Activated T-cell treated with anti-CD3 and anti-CD28 coated beads, Interleukin-2, amount 50 U/mL, for 72 hours (primary cell): ENCODE measurements at places on chromosomes 7 and 10. TPM values are rescaled to one million over a fixed set of nuclear protein-coding genes. Genes with fewer than 3 reads are reported as not detected.

DNA sequence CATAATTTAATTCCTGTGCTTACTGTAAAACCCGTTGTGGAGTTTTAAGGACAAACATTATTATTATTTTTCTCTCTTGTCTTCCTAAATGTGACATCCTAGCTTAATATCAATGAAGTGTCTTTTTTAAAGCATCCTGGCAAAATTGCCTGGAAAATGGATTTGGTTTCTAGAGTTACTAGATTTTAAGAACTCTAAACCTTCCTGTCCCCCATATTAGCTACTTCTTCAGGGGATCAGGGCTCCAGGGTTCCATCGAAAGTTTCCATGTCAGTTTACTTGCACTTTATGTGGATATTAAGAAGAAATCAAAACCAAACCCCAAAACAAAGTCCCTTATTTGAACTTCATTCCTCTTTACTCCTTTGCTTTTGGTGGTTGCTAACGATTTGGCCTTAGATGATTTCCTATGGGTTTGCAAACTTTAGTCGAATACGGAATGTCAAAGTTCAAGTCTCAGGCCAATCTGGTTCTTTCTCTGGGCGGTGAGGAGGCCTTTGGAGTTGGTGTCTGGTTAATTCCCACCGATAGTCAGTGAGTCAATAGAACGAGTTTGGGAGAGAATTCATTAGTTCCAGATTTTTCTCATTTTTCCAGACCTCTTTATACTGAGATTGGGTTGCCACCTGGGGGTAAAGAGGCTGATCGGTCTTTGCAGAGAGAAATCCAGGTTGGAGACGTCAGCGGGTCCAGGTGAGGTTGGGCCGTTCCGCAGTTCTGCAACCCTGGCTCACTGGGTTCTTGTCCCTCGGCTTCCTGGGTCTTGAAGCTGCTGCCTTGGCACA lies 1.1 kb downstream of the CUX1 start:
- H3K36me3 ChIP-seq = peaks cover 2% of the 10 kb centered on the region
- no peak for DNase-seq
- peaks cover 18% of the 10 kb centered on the region for H3K4me1 ChIP-seq
- peak overlapping the region; percentile 78 for H3K4me3 ChIP-seq
- no peak overlapping the region for H3K27ac ChIP-seq

DNA sequence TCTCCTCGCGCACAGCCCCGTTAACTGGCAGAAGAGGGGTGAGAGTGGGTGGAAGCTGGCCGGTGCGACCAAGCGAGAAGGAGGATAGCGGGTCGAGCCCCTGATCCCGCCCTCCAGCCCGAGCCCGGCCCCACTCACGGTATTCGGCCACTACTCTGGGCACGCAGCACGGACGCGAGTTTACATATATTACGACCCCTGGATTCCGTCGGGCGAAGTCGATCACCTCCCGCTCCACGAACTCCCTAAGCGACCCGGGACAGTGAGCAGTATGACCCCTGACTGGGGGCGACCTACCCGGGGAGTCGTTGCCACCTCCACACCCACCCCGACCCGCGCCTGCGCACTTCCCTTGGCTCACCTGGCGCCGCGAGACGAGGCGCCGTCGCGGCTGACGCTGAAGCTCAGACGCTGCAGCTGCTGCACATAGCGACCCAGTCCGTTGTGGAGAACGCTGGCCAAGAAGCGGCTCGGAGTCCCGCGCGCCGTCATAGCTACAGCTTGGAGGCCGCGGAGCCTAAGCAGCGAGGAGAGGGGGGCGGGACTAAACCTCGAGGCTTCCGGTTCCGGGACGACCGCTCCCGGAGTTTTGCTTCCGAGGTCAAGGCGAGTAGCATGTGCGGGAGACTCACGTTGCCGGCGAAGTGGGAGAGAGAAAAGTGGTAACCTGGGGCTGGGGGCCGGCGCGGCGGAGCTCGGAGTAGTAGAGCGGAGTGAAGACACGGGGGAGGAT lies at the start of the genes MRPL43 and TWNK:
Gene MRPL43, minus strand, starts transcription at position 546 of the 733 bp plus-strand sequence. Its CDS starts 54 bp downstream, at position 492.
Gene TWNK, plus strand, starts transcription at position 592 of the 733 bp plus-strand sequence. CDS start 668 bp downstream, outside the sequence.
- H3K36me3 ChIP-seq = peaks cover 17% of the 10 kb centered on the region
- no peaks in the 10 kb centered on the region for H3K27me3 ChIP-seq
- H3K4me1 ChIP-seq = peaks cover 52% of the 10 kb centered on the region
- H3K27ac ChIP-seq = peak within 1 kb of the TSS; percentile 86
- DNase-seq = peak; percentile 87
- peak within 1 kb of the TSS; percentile 98 for H3K4me3 ChIP-seq

DNA sequence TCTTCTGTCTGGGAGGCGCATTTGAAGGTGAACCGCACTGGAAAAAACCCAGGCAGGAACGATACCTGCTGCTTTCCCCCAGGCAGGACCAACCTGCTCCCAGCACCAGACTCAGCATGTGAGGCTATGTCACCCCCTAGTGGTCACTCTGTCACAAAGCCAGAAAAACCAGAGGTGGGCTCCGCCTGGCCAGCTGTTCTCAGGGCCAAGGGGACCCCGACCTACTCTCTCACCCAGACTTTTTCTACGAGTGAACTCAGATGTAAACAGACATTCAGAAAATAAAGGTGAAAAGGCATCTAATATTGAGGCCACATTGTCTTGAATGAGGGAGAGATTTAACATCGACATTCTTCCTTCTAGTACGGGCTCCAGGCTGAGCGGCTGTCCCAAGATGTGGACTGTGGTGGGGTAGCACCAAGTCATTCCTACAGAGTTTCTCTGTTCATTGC lies 117.3 kb downstream of the PRKAG2 start:
- DNase-seq = peak; percentile 70
- no peak overlapping the region for H3K4me3 ChIP-seq
- H3K4me1 ChIP-seq = peaks cover 30% of the 10 kb centered on the region
- H3K36me3 ChIP-seq = no peaks in the 10 kb centered on the region
- no peaks in the 10 kb centered on the region for H3K27me3 ChIP-seq
- H3K27ac ChIP-seq = peak overlapping the region; percentile 78

The BMPR1A gene
- 7.0 TPM for total RNA-seq

DNA sequence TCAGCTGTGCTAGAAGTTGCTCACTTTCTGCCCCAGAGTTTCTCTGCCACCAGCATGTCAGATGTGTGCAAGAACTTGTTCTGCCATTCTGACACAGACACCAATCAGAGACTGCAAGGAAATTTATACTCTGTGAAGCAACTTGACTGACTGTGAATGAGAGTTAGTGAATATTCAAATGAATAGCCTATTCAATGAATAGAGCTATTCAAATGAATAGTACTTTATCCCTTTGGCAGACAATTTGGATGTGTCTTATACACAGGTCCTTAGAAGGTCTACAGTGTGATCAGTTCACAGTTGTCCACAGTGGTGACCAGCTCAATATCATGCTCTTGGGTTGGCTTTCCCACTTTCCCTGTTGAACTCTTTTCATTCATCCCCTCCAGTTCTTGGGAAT lies 138.1 kb downstream of the MACC1 start:
- H3K4me3 ChIP-seq = no peak overlapping the region
- H3K36me3 ChIP-seq = no peaks in the 10 kb centered on the region
- no peaks in the 10 kb centered on the region for H3K27me3 ChIP-seq
- no peak for DNase-seq
- no peaks in the 10 kb centered on the region for H3K4me1 ChIP-seq

- H3K27me3 ChIP-seq = no peaks in the 10 kb centered on the region
- DNase-seq = no peak
- H3K4me1 ChIP-seq = peaks cover 7% of the 10 kb centered on the region
- no peak overlapping the region for H3K27ac ChIP-seq
- no peak overlapping the region for H3K4me3 ChIP-seq
Measured at GRCh38 chr7:108211382-108212201, 81.4 kb upstream of the LAMB4 start.

The ABCA13 gene
- not detected for total RNA-seq

The CNTNAP2 gene
- not detected for total RNA-seq

- H3K36me3 ChIP-seq = no peaks in the 10 kb centered on the region
- no peak overlapping the region for H3K4me3 ChIP-seq
- H3K27me3 ChIP-seq = no peaks in the 10 kb centered on the region
- no peak for DNase-seq
- no peak overlapping the region for H3K27ac ChIP-seq
Measured at GRCh38 chr7:85220023-85220422, 33.2 kb upstream of the SEMA3D start.

DNA sequence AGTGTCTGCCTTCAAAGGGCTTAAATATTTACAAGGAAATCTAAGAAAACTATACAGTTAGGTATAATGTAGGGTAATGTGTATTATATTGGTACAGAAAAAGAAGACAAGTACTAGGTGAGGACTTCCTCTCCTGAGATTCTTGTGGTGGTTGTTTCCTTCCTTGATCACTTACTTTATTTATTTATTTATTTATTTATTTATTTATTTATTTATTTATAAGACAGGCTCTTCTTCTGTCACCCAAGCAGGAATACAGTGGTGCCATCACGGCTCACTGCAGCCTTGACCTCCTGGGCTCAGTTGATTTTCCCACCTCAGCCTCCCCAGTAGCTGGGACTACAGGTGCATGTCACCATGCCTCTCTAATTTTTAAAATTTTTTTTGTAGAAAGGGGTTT lies 18.2 kb upstream of the DNAH11 start:
- H3K36me3 ChIP-seq = no peaks in the 10 kb centered on the region
- no peak overlapping the region for H3K4me3 ChIP-seq
- H3K27me3 ChIP-seq = no peaks in the 10 kb centered on the region
- DNase-seq = no peak
- no peaks in the 10 kb centered on the region for H3K4me1 ChIP-seq
- no peak overlapping the region for H3K27ac ChIP-seq

The TMEM236 gene
- 0.58 TPM for total RNA-seq

- DNase-seq = no peak
- H3K4me3 ChIP-seq = no peak overlapping the region
- no peaks in the 10 kb centered on the region for H3K4me1 ChIP-seq
- no peaks in the 10 kb centered on the region for H3K27me3 ChIP-seq
- H3K27ac ChIP-seq = no peak overlapping the region
Measured at GRCh38 chr10:113290137-113290536, 262.7 kb upstream of the HABP2 start.

The ZNF438 gene
- 5.2 TPM for total RNA-seq

GRCh38 chr10:28668363-28669226 lies 8.7 kb upstream of the BAMBI start:
- H3K36me3 ChIP-seq = peaks cover 4% of the 10 kb centered on the region
- peak overlapping the region; percentile 89 for H3K4me3 ChIP-seq
- peaks cover 60% of the 10 kb centered on the region for H3K27me3 ChIP-seq
- peak; percentile 64 for DNase-seq
- H3K4me1 ChIP-seq = peaks cover 25% of the 10 kb centered on the region

DNA sequence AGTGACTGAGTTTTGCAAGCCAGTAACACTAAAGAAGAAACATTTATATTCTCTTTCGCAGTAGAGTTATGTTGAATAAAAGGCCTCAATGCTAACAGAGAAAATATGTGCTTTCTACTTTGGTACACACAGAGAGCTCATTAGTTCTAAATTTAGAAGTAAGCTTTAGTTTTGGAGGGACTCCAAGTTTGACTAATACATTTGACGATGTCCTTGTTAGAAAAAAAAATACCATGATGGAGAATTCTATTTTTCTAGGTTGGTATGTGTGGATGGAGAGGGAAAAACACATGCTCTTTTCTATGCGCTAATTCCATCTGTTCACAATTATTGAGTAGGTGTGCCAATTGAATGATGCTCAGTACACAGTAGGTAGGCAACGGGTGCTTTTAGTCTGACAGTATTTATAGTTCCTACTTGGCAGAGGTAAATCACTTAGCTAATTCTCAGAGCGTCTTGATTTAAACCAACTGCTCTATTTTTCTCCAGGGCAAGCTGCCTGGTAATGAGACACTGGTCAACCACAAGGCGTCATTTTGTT lies 327.2 kb upstream of the AKR1E2 start:
- no peak for DNase-seq
- H3K36me3 ChIP-seq = no peaks in the 10 kb centered on the region
- no peaks in the 10 kb centered on the region for H3K4me1 ChIP-seq
- no peak overlapping the region for H3K4me3 ChIP-seq
- no peak overlapping the region for H3K27ac ChIP-seq

DNA sequence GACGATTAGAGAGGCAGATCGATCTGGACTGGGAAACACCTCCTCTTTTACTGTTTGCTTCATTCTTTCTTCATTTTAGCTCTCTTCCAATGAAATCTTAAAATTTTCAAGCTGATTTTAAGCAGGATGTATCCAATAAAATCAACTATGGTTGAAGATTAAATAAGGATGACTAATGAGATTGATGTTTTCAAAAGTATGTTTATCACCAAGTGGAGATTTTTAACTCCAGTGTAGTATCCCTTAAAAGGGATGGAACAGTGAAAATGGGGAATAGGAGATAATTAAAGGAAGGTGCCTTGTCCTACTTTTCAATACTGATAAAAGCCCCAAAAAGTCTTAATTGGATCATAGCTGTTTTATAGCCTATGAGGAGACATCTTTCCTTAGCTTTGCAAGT lies 11.6 kb upstream of the LIPF start:
- peaks cover 1% of the 10 kb centered on the region for H3K36me3 ChIP-seq
- no peak overlapping the region for H3K27ac ChIP-seq
- H3K4me1 ChIP-seq = no peaks in the 10 kb centered on the region
- peaks cover 7% of the 10 kb centered on the region for H3K27me3 ChIP-seq
- no peak overlapping the region for H3K4me3 ChIP-seq

GRCh38 chr7:101780281-101780680 lies 37.1 kb upstream of the CUX1 start:
- H3K4me1 ChIP-seq = peaks cover 5% of the 10 kb centered on the region
- H3K4me3 ChIP-seq = no peak overlapping the region
- no peak for DNase-seq
- no peaks in the 10 kb centered on the region for H3K36me3 ChIP-seq

DNA sequence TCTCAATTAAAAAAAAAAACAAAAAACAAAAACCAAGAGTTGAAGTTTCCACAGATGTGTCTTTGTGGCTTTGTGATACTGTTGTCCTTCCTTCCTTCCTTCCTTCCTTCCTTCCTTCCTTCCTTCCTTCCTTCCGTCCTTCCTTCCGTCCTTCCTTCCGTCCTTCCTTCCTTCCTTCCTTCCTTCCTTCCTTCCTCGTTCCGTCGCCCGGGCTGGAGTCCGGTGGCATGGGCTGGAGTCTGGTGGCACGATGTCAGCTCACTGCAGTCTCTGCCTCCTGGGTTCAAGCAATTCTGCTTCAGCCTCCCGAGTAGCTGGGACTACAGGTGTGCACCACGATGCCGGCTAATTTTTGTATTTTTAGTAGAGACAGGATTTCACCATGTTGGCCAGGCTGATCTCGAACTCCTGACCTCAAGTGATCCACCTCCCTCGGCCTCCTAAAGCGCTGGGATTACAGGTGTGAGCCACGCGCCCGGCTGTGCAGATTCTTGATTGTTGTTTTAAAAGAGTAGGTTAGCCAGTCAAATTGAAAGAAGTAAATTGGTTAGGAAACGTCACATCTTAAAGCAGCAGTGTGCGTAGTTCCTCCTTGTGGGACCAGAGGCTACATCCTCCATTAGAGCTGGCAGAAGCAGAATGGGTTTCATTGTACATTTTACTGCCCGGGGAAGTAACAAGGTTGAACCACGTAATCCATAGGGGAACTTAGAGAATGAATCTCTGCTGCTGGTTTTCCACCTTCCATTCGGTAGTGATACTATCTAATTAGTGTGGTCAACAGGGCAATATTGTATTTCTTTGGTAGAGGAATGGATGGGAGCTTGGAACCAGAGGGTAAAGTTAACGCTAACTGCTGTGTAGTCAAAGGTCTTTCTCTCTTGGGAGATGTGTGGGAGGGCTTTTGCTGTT lies 20.6 kb downstream of the DNAJB6 start:
- H3K36me3 ChIP-seq = peaks cover 22% of the 10 kb centered on the region
- no peaks in the 10 kb centered on the region for H3K27me3 ChIP-seq
- peak overlapping the region; percentile 82 for H3K27ac ChIP-seq
- peaks cover 70% of the 10 kb centered on the region for H3K4me1 ChIP-seq

- H3K27ac ChIP-seq = no peak overlapping the region
- no peak for DNase-seq
- H3K4me3 ChIP-seq = peak overlapping the region; percentile 96
- H3K4me1 ChIP-seq = peaks cover 34% of the 10 kb centered on the region
- no peaks in the 10 kb centered on the region for H3K27me3 ChIP-seq
Measured at GRCh38 chr7:101216001-101216859, 1.2 kb downstream of the PLOD3 start.
